ENCODE measurements at places on chromosomes 6 and 20.

GRCh38 chr20:8527998-8528723, 396.1 kb downstream of the PLCB1 start:
- no peak for DNase-seq

- no peak for DNase-seq
Observed at GRCh38 chr6:51702851-51703250, 384.6 kb downstream of the PKHD1 start.

DNA sequence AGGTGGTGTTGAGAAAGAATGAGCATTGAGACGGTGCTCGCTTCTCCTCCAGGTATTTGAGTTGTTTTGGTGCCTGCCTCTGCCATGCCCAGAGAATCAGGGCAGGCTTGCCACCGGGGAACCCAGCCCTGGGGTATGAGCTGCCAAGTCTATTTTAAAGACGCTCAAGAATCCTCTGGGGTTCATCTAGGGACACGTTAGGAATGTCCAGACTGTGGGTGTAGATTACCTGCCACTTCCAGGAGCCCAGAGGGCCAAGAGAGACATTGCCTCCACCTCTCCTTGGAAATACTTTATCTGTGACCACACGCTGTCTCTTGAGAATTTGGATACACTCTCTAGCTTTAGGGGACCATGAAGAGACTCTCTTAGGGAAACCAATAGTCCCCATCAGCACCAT, 28.3 kb downstream of the SAYSD1 start:
- no peak for DNase-seq

DNA sequence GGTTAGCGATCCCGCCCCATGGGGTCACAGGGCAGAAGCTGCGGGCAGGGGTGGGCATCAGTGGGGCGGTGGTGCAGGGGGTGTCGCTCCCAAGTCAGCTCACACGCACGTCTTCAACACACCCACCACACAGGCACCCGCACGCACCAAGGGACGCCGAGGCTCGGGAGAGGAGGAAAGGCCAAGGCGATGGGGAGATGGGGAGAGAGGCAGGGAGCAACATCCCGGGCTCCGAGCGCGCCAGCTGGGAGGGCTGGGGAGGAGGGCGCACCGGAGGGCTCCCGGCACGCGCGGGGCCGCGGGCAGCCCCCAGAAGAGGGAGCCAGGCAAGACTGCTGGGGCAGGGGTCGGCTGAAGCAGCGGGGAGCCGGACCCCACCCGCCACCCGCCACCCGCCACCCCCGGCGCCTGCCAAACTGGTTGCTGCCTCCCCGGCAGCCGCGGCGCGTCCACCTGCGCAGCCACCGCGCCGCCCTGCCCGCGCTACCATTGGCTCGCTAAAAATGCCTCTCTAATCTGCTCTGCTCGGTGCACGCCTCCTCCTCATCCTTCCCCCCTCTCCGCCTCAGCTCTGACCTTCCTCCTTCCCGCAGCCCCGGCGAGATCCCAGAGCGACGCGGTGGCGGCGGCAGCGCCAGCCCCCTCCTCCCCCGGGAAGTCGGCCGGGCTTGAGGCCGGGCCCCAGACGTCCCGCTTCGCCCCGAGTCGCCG, at the start of gene PACSIN1:
Gene PACSIN1, plus strand, starts transcription at position 546 of the 711 bp plus-strand sequence. CDS start 60,230 bp downstream, outside the sequence.
- no peak for DNase-seq

DNA sequence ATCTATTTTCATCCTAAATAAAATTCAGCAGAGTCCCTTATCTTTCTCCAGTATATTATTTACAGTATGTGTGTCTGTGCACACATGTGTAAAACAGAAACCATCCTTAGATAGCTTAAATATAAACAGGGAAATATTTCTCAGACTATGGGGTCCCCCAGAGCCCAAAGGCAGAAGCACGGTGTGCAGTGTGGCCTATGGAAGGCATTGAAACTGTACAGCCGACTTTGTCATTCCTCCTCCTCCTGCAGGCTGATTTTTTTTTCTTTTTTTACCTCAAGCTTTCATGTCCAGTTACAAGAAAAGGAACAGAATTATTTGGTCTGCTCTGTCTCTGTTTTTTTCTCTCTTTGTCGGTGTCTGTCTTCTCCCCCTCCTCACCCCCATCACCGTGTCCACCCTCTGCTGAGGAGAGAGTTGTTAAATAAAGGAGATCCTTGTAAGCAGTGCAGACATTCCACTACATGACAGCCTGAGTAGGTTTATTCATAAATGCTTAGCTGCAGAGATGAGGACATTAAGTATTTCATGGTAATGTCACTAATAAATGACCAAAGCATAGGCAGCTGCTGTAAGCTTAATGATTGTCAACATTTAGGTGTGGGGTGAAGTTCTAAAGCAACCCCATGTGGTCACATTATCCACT, 31.8 kb upstream of the SLC35D3 start:
- no peak for DNase-seq

GRCh38 chr6:98137391-98137790, 697.0 kb upstream of the POU3F2 start:
- DNase-seq, result no peak

DNA sequence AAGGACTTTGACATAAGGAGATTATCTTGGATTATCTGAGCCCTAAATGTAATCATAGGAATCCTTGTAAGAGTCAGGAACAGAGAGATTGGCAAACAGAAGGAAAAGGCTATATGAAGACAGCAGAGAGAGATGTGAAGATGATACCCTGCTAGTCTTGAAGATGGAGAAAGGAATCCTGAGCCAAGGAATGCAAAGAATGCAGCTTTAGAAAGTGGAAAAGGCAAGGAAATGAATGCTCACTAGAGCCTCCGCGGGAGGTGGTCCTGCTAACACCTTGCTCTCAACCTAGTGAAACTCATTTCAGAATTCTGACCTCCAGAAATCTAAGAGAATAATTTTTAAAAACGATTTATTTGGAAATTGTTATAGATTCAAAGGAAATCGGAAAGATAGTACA, 117.1 kb downstream of the TBXT start:
- no peak for DNase-seq

- no peak for DNase-seq
Observed at GRCh38 chr6:106046116-106046853, 39.9 kb upstream of the PRDM1 start.

DNA sequence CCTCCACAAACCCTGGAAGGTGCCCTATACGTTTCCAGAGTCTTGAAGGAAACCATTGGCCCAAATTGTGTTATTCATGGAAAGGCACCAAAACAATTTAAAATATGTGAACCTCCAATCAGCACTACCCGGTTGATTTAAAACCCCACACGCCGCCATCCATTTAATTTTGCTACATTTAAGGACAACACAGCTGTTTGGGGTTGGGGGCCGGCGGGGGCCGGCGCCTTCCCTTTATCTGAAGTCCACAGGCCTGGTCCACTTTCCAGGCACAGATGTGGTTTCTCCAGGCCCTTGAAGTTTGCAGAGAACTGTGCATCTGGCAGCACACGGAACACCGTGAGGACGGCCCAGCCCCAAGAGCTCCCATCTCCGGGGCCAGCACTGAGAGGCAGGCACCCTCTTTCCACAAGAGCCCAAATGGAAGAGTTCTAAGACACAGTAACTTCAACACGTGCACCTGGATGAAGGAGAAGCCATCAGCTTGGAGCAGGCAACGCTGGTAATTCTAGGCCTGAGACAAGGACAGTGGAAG, 16.8 kb upstream of the FRMD1 start:
- no peak for DNase-seq

GRCh38 chr20:57773059-57773815, 63.4 kb upstream of the PMEPA1 start:
- DNase-seq, result no peak

DNA sequence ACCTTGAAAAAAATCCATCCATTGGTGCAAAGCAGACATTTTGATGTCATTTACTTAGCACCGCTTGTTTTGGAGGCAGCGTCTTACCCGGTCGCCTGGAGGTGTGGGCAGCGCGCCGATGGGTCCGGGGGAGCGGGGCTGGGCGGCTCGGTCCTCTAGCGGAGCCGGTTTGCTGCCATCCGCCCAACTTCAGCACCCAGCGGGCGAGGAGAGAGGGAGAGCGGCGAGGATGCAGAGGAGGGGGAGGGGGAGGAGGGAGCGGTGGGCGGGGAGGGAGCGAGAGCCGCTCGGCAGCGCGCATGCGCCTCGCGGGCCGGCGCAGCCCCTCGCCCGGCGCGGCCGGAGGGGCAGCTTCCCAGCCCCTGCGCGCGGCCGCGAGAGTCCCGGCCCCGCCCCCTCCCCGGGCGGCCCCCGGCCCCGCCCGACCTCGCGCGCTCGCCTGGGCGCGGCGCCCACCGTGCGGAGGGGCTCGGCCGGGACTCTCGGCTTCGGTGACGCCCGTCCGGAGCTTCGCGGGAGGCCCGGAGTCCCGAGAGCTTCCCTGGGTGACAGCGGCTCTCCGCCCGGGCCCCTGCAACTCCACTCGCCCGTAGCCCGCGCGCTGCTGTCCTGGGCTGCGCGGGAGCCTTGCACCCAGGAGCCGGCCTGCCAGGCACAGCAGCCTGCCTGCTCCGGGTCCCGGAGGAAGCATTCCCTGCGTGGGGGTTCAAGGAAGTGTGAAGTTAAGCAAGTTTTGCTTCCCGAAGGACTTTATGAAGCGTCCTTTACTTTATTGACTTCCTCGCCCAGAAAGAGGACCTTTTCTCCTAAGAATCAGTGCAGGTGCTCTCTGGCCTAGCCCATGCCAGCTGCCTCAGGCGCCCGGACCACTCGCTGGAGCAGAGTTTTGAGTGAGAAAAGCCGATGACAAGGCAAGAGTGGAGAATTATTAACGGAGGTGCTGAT, at the start of gene RGS17:
Gene RGS17, minus strand, starts transcription at position 246 of the 945 bp plus-strand sequence. CDS start 87,264 bp downstream, outside the sequence.
- DNase-seq, result peak; percentile 5

GRCh38 chr6:22017272-22017671, 279.6 kb downstream of the PRL start:
- DNase-seq, result no peak

DNA sequence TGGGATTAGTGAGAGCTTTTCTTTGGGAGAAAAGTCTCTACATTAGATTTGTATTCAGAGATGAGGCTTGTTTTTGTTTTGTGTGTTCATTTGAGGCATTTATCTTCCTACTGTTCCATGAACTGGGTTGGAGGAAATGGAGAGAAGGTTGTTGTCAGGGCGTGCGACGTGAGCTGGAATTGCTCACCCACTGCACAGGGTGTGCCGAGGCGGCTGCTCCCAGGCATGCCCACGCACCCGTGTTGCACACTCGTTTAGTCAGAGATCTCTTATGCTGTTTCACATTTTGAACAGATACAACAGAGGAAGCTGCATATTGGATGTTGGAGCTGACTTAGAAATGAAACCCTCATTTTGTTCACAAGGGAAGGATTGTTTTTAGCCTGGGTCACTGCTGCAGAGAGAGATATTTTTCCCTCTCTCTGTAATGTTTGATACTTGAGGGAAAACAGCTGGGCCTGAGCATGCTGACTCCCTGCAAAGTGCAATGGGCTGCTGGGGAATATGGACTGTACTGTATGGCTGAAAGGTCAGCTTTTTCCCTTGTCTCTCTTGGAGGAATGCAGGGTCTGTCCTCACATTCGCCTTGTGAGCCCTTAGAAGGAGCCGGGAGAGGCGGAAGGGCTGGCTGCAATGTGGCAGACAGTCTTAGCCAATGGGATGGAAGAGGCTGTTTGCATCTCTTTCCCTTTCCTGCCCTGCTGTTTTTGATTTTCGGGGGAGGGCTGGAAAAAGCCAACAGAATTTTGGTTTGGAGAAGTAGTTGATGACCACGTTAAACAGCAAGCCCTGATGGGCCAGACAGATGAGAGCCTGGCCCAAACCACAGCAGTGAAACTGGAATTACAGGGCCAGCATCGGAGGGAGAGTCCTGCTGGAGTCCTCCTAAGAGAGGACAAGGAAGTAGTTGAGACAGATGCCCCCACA, 170.8 kb downstream of the SASH1 start:
- no peak for DNase-seq

DNA sequence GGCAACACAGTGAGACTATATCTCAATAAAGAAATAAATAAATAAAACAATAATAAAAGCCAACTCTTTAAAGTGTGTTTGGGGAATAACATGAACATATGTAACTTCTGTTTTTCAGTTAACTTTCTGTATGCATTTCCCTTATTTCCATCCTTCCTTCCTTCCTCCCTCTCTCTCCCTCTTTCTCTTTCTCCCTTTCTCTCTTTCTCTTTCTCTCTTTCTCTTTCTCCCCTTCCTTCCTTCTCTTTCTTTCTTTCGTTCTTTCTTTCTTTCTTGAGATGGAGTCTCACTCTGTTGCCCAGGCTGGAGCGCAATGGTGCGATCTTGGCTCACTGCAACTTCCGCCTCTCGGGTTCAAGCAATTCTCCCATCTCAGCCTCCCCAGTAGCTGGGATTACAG, 48.8 kb upstream of the PRND start:
- no peak for DNase-seq

All from naive thymus-derived CD4-positive, alpha-beta T cell (primary cell).